Prostate gland (tissue), 2 donors: ENCODE measurements at places on chromosomes 3 and 15.
A peak's percentile ranks its signal among the peaks of the same experiment; 100 is the strongest.

- peak; percentile 69 for DNase-seq
Observed at GRCh38 chr15:56765251-56765650, 31.9 kb upstream of the ZNF280D start.

DNA sequence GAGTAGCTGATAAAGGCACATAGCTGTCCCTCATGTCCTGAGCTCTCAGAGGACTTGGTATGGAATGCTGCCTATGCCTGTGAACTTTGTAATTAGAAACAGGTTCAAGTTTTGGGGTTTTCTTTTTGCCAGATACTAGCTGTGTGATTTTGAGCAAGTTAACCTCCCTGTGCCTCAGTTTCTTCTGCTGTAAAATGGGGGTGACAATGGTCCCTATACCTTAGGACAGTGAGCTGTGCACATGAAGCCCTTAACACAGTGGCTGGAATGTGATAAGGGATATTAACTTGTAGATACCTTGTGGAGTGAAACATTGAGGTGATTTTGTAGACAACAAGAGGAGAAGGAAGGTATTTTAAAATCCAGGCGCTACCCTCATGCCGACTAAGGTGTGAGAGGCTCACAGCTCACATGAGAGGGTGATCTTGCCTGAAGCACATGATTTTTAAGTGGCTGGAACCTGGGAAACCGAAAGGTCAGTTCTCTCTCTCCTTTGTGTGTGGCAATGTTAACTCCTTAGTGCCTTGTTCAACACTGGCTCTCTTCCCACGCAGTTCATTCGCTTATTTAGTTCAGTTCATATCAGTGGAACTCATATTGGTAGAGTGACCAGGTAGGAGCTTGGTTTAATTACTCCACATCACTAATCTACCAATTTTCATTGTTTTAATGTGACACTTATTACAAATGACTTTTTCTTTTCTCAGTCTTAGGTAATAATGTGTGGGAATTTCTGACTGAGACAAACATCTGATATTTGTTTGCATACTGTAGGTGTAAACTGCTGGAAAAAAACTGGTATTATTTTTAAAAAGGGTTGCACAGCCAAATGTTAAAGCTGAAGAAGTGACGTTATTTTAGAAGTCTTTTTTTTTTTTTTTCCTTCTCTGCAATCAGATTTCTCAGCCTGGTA is 236.2 kb downstream of the ITPR1 start:
- DNase-seq: no peak

GRCh38 chr3:143486611-143487010 is 361.7 kb downstream of the SLC9A9 start:
- DNase-seq: no peak

GRCh38 chr3:48268381-48268935 is 27.6 kb downstream of the ZNF589 start:
- DNase-seq: peak; percentile 76

DNA sequence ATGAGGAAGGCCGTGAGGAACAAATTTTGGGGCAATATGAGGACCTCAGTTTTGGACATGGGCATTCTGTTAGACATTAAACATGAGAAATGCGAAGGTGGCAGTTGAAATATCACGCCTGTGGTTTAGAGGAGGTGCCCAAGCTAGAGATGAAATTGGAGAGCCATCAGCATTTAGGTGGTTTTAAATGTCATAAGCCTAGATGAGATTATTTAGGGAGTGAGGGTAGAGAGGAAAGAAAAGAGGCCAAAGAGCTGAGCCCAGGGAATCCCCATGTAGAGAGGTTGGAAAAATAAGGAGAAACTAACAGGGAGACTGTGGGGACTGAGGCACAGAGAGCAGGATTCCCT is 14.9 kb downstream of the RTP1 start:
- no peak for DNase-seq

DNA sequence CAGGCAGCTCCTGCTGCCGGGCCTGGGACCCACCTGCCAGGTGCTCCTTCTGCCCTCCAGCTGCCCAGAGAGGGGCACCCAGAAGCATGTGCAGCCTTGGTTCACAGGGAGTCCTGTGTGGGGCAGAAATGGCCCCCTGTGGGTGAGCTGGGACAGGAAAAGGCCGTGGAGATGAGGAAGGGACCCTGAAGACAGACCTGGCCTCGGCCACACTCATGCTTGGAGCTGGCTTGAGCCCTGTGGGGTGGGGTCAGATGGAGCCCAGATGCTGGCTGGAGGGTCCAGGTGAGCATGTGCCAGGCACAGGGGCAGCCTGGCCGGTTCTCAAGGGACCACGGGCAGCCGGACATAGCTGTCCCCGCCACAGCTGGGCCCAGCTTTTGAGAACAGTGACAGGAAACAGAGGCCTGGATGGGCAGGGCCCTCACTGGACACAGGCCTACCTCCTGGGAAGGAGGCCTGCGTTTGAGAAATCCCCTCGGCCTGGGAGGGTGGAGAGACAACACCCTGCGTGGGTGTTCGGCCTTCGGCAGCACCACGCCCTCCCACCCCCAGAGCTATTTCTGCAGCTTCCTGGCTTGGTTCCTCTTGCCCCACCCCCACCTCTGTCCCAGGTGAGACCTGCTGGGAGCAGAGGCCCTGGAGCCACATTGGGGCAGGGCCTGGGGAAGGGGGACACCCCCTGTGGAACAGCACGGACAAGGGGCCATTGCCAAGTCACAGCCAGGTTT is 132.6 kb upstream of the MEF2A start:
- no peak for DNase-seq

GRCh38 chr3:188006726-188007393 is 147.1 kb upstream of the LPP start:
- no peak for DNase-seq

DNA sequence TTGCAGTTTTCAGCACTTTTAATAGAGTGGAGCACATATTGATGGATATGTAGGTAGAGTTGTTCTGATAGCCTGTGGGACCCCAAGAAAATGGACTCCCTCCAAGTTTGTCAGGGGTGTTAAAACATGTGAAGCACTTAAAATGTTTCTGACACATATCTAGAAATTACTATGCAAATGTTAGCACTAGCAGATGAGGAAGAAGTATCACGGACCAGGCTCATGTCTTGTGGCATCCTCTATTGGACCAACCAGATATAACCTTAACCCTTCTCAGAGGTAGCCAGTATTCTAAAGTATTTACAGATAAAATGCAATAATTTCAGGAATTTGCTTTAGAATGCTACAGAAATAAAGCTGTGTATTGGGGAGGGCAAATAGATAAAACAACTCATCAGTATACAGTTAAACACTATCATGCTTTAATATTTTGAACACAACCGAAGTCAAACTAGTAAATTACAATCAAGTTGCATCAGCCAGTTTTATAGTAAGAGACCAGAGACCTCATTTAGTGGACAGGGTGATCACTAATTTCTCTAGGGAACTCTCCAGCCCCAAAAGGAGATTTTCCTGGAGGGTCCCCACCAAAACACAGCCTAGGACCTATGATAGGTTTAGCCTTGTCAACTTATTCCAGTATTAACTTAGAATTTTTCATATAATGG is 57.2 kb upstream of the FBN1 start:
- no peak for DNase-seq

DNA sequence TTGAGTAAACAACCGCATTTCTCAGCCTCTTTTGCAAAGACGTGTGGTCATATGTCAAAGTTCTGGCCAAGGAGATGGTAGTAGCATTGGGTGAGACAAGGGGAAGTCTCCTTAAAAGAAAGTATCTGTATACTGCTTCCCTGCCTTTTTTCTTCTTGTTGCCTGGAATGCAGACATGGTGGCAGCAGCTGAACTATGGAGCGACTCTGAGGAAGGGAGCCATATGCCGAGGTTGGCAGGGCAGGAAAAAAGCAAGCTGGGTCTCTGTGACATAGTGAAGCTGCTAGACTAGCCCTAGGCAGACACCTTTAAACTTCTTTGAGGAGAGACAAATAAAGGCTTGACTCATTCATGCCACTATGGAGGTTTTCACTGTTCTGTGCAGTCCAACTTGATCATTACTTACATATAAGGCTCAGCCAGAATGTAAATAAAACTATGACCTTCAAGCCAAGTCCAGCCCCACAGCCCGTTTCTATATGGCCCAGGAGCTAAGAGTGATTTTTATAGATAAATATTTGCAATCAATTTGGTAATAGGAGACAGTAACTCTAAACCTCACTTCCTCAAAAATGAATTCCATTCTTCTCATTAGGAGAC is 30.6 kb upstream of the PRICKLE2 start:
- no peak for DNase-seq

GRCh38 chr3:124413393-124413792 is 316.9 kb upstream of the UMPS start:
- no peak for DNase-seq

- no peak for DNase-seq
Observed at GRCh38 chr15:83692746-83693581, 39.0 kb downstream of the ADAMTSL3 start.

DNA sequence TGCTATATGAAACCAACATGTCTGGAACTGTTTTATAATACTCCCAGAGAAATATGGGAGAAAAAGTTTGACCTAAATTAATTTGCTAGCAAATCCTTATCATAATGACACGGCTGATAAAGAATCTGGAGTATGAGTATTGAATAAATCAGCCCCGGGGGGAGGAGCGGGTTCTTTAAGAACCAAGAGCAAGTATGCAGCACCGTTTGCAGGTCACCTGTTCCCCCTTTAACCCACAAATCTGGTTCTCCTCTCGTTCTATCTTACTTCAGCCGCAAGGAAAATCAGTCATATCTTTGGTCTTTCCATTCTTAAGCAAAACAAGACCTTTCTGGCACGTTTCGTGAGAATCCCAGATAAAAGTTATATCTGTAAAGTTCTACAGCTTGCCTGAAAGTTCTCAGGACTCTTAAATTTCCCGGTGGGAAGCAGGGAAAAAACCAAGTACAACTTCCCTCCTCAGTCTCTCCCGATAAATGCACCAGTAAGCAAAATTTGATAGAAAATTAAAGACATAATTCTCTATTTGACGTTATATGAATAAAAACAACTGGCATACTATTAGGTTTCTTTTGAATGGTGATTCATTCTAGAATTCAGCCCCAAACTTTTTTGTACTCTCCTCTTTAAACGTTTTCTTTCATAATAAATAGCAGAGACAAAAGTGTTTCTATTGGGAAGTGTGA is 348.6 kb downstream of the ZBBX start:
- DNase-seq: no peak

DNA sequence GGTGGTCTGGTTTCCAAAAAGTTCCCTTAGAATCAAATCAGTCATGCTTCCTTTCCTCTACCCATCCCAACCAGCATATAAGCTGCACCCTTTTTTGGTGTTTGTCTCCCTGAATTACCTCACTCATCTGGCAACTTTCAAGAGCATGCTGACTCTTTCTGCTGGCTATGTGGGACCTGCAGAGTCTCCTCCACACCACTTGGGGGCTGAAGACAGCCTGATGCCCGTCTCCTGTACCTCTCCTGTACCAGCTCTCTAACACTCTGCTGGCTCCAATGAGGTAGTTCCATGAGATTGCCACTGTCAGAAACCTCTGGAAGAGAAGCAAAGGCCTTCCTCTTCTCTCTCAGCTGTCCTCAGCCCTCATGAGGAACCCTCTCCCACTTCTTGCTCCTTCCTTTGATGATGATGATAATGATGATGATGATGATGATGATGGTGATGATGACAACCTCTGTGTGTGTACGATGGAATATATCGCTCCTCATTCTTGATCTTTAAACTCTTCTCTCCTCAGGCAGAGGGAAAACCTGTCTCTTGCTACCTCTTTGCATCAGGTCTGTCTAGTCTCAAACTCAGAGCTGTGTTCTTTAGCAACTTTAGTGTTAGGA is 257.5 kb downstream of the ZNF621 start:
- no peak for DNase-seq
